Endodermal cell (in vitro differentiated cells): ENCODE measurements at places on chromosomes 2 and 18. TPM values are rescaled to one million over a fixed set of nuclear protein-coding genes. Genes with fewer than 3 reads are reported as not detected.

GRCh38 chr2:231696004-231696367, 12.3 kb upstream of the PTMA start:
- H3K4me1 ChIP-seq, result no peaks in the 10 kb centered on the region
- DNase-seq, result no peak
- no peaks in the 10 kb centered on the region for H3K36me3 ChIP-seq

GRCh38 chr2:26805241-26805676, 19.4 kb downstream of the CENPA start:
- H3K36me3 ChIP-seq, result peaks cover 3% of the 10 kb centered on the region
- H3K4me3 ChIP-seq, result no peak overlapping the region
- H3K27ac ChIP-seq, result no peak overlapping the region
- H3K27me3 ChIP-seq, result no peaks in the 10 kb centered on the region
- DNase-seq, result no peak
- H3K4me1 ChIP-seq, result no peaks in the 10 kb centered on the region

GRCh38 chr2:38622210-38622609, 19.5 kb upstream of the HNRNPLL start:
- H3K4me1 ChIP-seq, result peaks cover 21% of the 10 kb centered on the region
- no peaks in the 10 kb centered on the region for H3K36me3 ChIP-seq
- DNase-seq, result no peak
- H3K27ac ChIP-seq, result no peak overlapping the region
- H3K27me3 ChIP-seq, result no peaks in the 10 kb centered on the region
- H3K4me3 ChIP-seq, result no peak overlapping the region

The EPB41L5 gene
- 48.8 to 63.7 TPM (median 51.0 TPM) in 3 replicates for total RNA-seq

The NMUR1 gene
- total RNA-seq, result 0.07 TPM in 2 replicates

The FLACC1 gene
- total RNA-seq, result 0.74 to 0.91 TPM in 2 of 3 replicates, not detected in the other
